ENCODE measurements at places on chromosomes 12 and 14. TPM values are rescaled to one million over a fixed set of nuclear protein-coding genes. Genes with fewer than 3 reads are reported as not detected.

Gene TTC6
- total RNA-seq, result not detected

GRCh38 chr14:85519661-85520305, 10.2 kb upstream of the FLRT2 start:
- no peak overlapping the region for H3K27ac ChIP-seq
- no peaks in the 10 kb centered on the region for H3K27me3 ChIP-seq

DNA sequence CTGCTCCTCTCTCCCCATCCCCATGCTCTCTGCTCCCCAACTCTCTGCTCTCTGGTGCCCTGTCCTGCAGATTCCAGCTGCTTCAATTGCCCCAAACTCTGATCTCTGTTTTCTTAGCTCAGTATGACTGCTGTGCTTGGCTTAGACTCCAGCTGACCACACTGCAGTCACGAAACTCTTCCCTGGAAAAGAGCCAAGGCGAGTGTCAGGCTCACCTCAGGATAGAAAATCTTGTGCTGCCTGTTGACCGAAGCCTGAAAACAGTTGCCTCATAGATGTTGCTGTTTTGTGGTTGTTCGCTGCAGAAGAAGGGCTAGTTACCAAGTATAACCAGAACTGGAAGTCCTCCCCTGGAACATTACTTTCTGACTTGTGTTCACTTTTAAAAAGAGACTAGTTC, 6.7 kb upstream of the STON2 start:
- no peak for DNase-seq
- H3K4me1 ChIP-seq, result no peaks in the 10 kb centered on the region
- no peak overlapping the region for H3K27ac ChIP-seq
- H3K36me3 ChIP-seq, result no peaks in the 10 kb centered on the region
- no peak overlapping the region for H3K4me3 ChIP-seq

Gene KCNMB4
- total RNA-seq, result 12.7 TPM

Gene KRT71
- not detected for total RNA-seq

DNA sequence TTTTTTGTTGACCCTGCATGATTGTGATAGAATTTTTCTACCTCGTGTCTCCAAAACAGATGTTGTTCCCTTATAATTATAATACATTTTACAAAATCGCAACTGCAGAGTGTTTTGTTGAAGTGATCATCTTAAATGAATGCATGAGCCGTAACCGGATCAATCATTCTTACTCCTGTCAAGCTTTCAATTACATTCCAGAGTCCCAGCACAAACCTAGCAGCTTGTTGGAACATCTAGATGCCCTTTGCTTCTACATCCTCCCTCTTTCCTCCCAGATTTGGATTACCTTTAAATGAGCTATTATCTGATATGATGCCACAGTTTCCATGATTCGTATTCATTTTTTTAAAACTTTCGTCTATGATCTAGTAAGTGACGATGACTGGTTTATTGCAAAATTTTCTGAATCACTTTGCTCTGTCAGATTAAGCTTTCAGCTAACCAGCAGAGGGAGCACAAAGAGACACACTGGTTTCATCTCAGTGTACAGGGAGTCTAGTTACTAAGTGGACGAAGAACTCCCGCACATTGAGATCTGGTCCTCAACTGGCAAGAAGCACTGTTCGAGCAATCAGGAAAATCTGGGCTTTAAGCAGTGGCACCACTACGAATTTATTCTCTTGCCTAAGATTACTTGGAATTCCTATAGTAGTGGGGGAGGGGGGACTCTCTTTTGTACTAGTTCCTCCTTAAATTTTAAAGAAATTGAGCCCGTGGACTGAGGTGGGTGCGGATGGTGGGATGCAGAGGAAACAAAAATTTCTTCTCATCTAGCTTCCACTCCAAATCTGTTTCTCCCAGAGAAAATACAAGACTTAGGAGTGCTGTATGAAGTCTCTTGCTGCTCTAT, 40.9 kb downstream of the TSHR start:
- H3K4me3 ChIP-seq, result no peak overlapping the region
- H3K27me3 ChIP-seq, result no peaks in the 10 kb centered on the region
- no peaks in the 10 kb centered on the region for H3K36me3 ChIP-seq
- H3K27ac ChIP-seq, result no peak overlapping the region
- H3K4me1 ChIP-seq, result no peaks in the 10 kb centered on the region

GRCh38 chr14:69713209-69713781, 53.6 kb upstream of the SRSF5 start:
- DNase-seq, result no peak
- H3K4me3 ChIP-seq, result peak overlapping the region; percentile 2
- H3K36me3 ChIP-seq, result no peaks in the 10 kb centered on the region
- H3K27ac ChIP-seq, result peak overlapping the region; percentile 96

- H3K36me3 ChIP-seq, result peaks cover 20% of the 10 kb centered on the region
- no peaks in the 10 kb centered on the region for H3K4me1 ChIP-seq
- H3K27me3 ChIP-seq, result no peaks in the 10 kb centered on the region
- no peak overlapping the region for H3K4me3 ChIP-seq
- H3K27ac ChIP-seq, result no peak overlapping the region
Observed at GRCh38 chr14:70759398-70759797, 49.9 kb downstream of the MAP3K9 start.

Gene TRHDE
- total RNA-seq, result 5.0 TPM

- no peak for DNase-seq
- no peaks in the 10 kb centered on the region for H3K36me3 ChIP-seq
Observed at GRCh38 chr14:94531187-94531586, 21.9 kb upstream of the SERPINA12 start.

GRCh38 chr14:68840454-68840853, 47.6 kb upstream of the ZFP36L1 start:
- no peaks in the 10 kb centered on the region for H3K27me3 ChIP-seq
- peaks cover 6% of the 10 kb centered on the region for H3K4me1 ChIP-seq
- H3K27ac ChIP-seq, result no peak overlapping the region
- no peaks in the 10 kb centered on the region for H3K36me3 ChIP-seq
- no peak for DNase-seq
- no peak overlapping the region for H3K4me3 ChIP-seq

DNA sequence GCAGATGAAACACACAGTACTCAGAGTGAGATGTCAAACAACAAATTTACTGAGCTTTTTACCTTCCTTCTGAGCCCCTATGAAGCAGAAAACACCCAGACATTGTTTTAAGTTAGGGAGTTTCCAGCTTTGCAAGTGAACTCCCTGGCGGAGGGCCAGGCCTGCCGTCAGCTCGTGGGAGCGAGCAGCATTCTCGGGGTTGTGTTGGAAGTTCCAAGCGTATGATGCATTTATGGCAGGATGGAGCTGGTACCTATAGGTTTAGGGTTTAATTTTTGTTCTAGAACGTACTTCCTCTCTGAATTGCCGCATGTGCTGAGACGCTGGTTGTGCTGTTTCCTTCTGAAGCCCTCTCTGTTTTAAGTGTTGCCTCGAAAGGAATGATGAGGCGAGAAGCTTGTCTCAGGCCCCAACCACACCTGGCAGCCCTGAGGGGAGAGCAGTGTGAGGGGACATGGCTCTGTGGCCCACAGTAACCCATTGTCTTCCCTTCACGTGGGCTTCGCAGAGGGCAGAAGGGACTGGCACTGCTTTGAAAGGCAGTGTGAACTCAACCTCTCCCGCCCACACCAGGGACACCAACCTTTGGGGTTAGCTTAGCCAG, 76.6 kb downstream of the SSPN start:
- H3K27ac ChIP-seq, result no peak overlapping the region
- no peaks in the 10 kb centered on the region for H3K27me3 ChIP-seq
- DNase-seq, result no peak
- no peaks in the 10 kb centered on the region for H3K4me1 ChIP-seq

- H3K27me3 ChIP-seq, result no peaks in the 10 kb centered on the region
- H3K4me1 ChIP-seq, result peaks cover 8% of the 10 kb centered on the region
- H3K27ac ChIP-seq, result no peak overlapping the region
Observed at GRCh38 chr12:102478405-102479098, 1.8 kb downstream of the IGF1 start.

GRCh38 chr14:105873870-105874512, 347.6 kb downstream of the TMEM121 start:
- H3K36me3 ChIP-seq, result no peaks in the 10 kb centered on the region
- H3K4me3 ChIP-seq, result no peak overlapping the region
- H3K4me1 ChIP-seq, result no peaks in the 10 kb centered on the region
- no peak for DNase-seq
- no peak overlapping the region for H3K27ac ChIP-seq

Gene DPF3
- 0.19 TPM for total RNA-seq

Gene INSM2
- total RNA-seq, result not detected

- H3K27me3 ChIP-seq, result no peaks in the 10 kb centered on the region
- DNase-seq, result no peak
- H3K36me3 ChIP-seq, result no peaks in the 10 kb centered on the region
- no peak overlapping the region for H3K27ac ChIP-seq
Observed at GRCh38 chr12:6166808-6167207, 33.4 kb upstream of the CD9 start.

Gene VPS33A
- 41.8 TPM for total RNA-seq

- peaks cover 6% of the 10 kb centered on the region for H3K4me1 ChIP-seq
- H3K27me3 ChIP-seq, result no peaks in the 10 kb centered on the region
- DNase-seq, result no peak
Observed at GRCh38 chr14:67928375-67928774, 108.8 kb downstream of the RAD51B start.

Gene GMPR2
- 88.3 TPM for total RNA-seq

DNA sequence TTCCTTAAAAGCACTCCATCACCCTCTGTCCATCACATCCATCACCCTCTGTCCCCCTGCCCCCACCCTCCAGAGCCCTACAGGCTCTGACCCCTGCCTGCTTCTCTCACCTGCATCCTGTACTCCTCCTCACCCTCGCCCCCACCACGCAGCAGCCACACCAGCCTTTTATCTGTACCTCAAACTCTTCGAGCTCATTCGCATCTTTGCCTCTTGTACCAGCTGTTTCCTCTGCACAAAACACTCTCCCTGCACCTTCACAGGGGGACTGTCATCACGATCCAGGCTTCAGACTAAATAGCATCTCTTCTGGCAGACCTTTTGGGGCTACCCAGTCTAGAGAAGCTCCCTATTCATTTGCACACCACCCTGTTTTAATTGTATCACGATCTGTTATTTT, 24.1 kb downstream of the TMEM229B start:
- no peak overlapping the region for H3K27ac ChIP-seq
- H3K4me1 ChIP-seq, result no peaks in the 10 kb centered on the region
- H3K27me3 ChIP-seq, result no peaks in the 10 kb centered on the region
- H3K36me3 ChIP-seq, result no peaks in the 10 kb centered on the region
- no peak overlapping the region for H3K4me3 ChIP-seq
